ENCODE measurements at places on chromosomes 4 and X.

- DNase-seq: no peak
These were observed 93.6 kb downstream of the BCOR start for GRCh38 chrX:40004246-40004535.

DNA sequence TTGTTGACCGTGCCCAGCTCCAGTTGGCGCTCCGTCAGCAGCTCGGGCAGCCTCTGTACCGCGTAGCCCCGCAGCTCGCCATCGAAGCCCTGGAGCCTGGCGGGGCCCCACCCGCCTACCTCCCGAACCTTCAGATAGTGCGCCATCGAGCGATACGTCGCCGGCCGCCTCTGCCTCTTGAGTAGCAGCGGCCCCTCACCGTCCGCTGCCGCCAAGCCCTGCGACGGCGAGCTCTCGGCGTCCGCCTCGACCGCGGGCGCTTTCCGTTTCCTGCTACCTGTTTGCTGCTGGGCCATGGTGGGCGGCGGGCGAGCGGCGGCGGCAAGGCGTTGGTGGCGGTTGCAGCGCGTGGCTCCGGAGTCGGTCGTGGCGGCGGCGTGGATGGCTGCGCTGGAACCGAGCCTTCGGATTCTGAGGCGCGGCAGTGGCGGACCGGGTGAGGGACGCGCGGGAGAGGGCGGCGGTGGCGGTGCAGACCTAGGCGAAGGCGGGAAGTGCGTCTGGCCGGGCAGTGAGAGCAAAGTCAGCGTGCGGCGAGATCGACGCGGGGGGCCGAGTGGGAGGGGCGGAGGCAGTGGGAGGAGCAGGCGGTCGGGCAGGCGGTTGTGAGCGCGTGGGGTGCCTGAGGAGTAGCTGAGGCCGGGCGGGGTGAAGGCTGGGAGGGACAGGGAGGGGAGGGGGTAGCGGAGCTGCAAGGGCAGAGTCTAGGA is at the start of gene DCAF12L1:
Gene DCAF12L1 (minus strand): TSS at position 502 of the 710 bp plus-strand sequence. CDS start 206 bp downstream, at position 296.
- no peak for DNase-seq

DNA sequence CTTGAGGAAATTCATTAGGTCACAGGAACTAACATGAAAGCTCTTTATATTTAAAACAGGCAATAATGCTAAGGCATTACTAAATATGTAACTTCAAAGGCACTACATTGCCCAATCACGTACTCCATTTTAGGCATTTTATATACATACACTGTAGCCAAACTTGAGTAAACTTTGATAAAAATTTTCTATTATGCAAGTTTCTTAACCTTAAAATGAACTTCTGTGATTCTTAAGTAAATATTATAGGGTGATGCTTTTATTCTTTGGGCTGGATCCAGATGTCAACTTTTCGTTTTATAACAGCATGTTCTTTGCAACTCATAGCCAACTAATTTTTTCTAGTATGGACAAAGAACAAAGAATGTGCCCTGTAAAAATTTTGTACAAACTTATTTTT is 28.3 kb upstream of the MAP9 start:
- DNase-seq: no peak

- no peak for DNase-seq
These were observed 55.3 kb downstream of the FIP1L1 start for GRCh38 chr4:53432528-53433424.

GRCh38 chr4:153955327-153955726 is 166.4 kb upstream of the SFRP2 start:
- no peak for DNase-seq

GRCh38 chr4:76485450-76485849 is 50.4 kb downstream of the SHROOM3 start:
- no peak for DNase-seq

GRCh38 chr4:148376151-148376550 is 66.1 kb downstream of the NR3C2 start:
- DNase-seq: no peak

DNA sequence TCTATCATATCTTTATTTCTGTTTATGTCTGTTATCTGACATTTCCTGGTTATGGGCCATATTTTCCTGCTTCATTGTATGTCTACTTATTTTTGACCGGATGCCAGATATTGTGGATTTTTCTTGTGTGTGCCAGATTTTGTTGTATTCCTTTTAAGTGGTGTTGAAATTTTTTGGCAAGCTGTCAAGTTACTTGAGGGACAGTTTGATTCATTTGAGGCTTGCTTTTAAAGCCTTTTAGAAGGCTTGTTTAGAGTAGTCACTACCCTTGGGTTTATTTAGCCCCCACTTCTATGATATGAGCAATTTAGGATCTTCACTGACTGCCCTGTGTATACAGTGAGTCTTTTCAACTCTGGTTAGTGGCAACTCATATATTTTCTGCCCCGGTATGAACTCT is 29.2 kb upstream of the NPY2R start:
- DNase-seq: no peak
